ENCODE measurements at places on chromosomes 13 and 19. TPM values are rescaled to one million over a fixed set of nuclear protein-coding genes. Genes with fewer than 3 reads are reported as not detected.

- peak overlapping the region; percentile 79 for H3K27ac ChIP-seq
- H3K4me1 ChIP-seq, result peaks cover 14% of the 10 kb centered on the region
- H3K4me3 ChIP-seq, result peak overlapping the region; percentile 25
Observed at GRCh38 chr19:13986348-13986904, 19.7 kb downstream of the RFX1 start.

DNA sequence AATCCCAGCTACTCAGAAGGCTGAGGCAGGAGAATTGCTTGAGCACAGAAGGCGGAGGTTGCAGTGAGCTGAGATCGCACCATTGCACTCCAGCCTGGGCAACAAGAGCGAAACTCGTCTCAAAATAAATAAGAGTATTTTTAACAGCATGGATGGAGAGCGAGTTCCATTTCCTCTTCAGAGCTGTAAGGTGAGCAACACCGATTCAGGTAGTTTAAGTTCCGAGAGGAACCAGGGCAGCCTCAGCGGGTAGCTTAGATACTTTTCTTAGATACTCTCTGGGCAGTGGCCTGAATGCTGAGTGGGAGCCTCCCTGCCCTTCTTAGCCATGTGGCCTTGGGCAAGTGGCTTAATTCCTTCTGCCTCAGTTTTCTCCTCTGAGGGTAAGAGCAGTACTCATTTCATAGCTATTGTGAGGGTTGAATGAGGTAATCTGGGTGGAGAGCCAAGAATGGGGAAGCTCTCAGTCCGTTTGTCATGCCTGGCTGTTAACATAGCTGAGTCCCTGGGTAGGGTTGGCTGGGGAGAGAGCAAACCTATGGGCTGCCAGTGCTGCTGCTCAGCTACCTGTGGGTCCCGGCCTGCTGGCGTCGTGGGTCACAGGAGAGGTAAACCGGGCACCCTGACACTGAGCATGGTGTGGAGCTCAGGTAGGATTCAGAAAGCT, 4.1 kb downstream of the ATP11A start:
- H3K27me3 ChIP-seq, result no peaks in the 10 kb centered on the region
- no peak overlapping the region for H3K4me3 ChIP-seq
- no peak for DNase-seq
- no peak overlapping the region for H3K27ac ChIP-seq

DNA sequence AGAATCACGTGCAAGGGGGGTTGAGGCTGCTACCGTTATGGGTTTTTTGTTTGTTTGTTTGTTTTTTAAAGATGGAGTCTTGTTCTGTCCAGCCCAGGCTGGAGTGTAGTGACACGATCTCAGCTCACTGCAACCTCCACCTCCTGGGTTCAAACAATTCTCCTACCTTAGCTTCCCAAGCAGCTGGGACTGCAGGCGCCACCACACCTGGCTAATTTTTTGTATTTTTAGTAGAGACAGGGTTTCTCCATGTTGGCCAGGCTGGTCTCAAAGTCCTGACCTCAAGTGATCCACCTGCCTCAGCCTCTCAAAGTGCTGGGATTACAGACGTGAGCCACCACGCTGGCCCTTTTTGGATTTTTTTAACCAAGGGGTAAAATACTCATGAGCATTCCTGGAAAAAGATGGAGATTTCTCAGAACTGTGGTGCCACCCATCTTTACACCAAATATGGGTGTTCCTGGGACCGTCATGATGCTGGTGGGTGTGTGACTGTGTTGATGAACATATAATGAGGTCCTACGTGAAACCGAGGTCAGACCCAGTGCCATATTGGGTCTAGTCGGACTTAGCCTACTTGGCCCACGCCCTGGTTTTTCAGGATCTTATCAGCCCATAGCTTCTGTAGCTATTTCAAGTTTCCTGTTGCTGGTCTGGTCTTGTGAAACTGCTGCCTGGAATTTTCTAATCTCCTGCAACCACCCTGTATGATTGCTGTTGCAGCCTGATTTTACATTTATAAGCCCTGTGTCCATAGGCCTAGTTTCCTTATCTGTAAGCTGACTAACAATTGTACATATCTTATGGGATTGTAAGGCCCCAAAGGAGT, 6.2 kb downstream of the PPP1R15A start:
- H3K36me3 ChIP-seq, result peaks cover 36% of the 10 kb centered on the region
- no peak overlapping the region for H3K4me3 ChIP-seq
- H3K27me3 ChIP-seq, result no peaks in the 10 kb centered on the region
- H3K4me1 ChIP-seq, result peaks cover 40% of the 10 kb centered on the region

GRCh38 chr13:52845334-52845761, 3.1 kb downstream of the PCDH8 start:
- peaks cover 63% of the 10 kb centered on the region for H3K27me3 ChIP-seq
- peaks cover 1% of the 10 kb centered on the region for H3K36me3 ChIP-seq
- no peak overlapping the region for H3K27ac ChIP-seq
- H3K4me1 ChIP-seq, result peaks cover 7% of the 10 kb centered on the region
- H3K4me3 ChIP-seq, result no peak overlapping the region
- no peak for DNase-seq

GRCh38 chr13:43078399-43078798, 55.0 kb downstream of the DNAJC15 start:
- H3K36me3 ChIP-seq, result peaks cover 12% of the 10 kb centered on the region
- no peaks in the 10 kb centered on the region for H3K27me3 ChIP-seq
- no peak overlapping the region for H3K27ac ChIP-seq
- peaks cover 19% of the 10 kb centered on the region for H3K4me1 ChIP-seq
- DNase-seq, result no peak

Gene TSHZ3
- total RNA-seq, result 15.3 TPM

GRCh38 chr19:7394731-7395359, 46.1 kb downstream of the ARHGEF18 start:
- H3K36me3 ChIP-seq, result no peaks in the 10 kb centered on the region
- no peak for DNase-seq
- peak overlapping the region; percentile 90 for H3K4me3 ChIP-seq
- H3K27ac ChIP-seq, result peak overlapping the region; percentile 81
- peaks cover 41% of the 10 kb centered on the region for H3K4me1 ChIP-seq

DNA sequence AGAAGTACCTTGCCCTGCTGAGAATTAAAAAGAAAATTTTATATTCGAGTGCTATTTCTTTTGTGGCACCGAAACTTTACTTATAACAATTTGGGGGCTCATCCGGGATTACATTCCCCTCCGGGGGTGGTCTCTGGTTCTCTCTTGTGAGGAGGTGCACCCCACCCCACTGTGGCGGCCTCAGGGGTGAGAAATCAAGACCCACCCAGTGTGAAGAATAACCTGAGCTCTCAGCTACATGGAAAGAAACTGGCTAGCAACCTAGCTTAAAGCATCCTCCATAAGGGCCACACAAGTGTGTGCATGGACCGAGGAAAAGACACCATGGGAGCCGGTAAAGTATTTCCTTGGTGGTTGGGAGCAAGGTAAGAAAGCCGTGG, 50.9 kb upstream of the ANKRD10 start:
- H3K4me3 ChIP-seq, result no peak overlapping the region
- peaks cover 24% of the 10 kb centered on the region for H3K4me1 ChIP-seq
- H3K27me3 ChIP-seq, result no peaks in the 10 kb centered on the region
- DNase-seq, result no peak
- H3K36me3 ChIP-seq, result peaks cover 5% of the 10 kb centered on the region
- H3K27ac ChIP-seq, result peak overlapping the region; percentile 19

GRCh38 chr19:16871871-16872270, 16.9 kb upstream of the F2RL3 start:
- peaks cover 38% of the 10 kb centered on the region for H3K36me3 ChIP-seq
- no peak overlapping the region for H3K27ac ChIP-seq
- H3K27me3 ChIP-seq, result no peaks in the 10 kb centered on the region
- no peak overlapping the region for H3K4me3 ChIP-seq
- H3K4me1 ChIP-seq, result no peaks in the 10 kb centered on the region

- H3K27ac ChIP-seq, result no peak overlapping the region
- DNase-seq, result no peak
- no peaks in the 10 kb centered on the region for H3K36me3 ChIP-seq
- no peak overlapping the region for H3K4me3 ChIP-seq
Observed at GRCh38 chr13:111912991-111913760, 153.8 kb upstream of the SOX1 start.

DNA sequence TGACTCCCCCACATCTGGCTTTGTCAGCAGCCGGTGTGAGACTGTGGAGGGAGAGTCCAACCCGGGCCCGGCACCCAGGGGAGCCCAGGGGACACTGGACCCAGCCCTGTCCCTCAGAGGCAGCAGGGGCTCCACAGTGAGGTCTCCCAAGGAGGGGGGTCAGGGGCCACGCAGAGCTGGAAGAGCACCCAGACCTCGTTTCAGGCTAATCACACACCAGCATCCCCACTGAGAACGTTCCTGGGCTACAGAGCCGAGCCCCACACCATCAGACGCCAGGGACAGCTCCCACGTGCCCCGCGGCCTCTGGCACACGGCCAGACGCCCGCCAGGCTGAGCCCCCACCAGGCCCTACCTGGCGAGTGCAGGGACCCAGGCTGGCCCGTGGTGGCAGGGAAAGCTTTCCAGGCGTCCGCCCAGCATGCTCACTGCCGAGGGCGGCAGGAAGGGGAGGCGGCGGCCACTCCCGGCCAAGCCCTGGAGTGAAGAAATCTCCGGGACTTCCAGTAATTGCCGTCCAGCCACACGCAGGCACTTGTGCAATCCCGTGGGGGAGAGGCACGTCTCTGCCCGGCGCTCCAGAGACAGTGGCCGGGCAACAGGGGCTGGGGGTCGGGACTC, 19.2 kb downstream of the SBNO2 start:
- DNase-seq, result peak; percentile 94
- no peaks in the 10 kb centered on the region for H3K27me3 ChIP-seq
- peaks cover 13% of the 10 kb centered on the region for H3K4me1 ChIP-seq
- no peaks in the 10 kb centered on the region for H3K36me3 ChIP-seq

DNA sequence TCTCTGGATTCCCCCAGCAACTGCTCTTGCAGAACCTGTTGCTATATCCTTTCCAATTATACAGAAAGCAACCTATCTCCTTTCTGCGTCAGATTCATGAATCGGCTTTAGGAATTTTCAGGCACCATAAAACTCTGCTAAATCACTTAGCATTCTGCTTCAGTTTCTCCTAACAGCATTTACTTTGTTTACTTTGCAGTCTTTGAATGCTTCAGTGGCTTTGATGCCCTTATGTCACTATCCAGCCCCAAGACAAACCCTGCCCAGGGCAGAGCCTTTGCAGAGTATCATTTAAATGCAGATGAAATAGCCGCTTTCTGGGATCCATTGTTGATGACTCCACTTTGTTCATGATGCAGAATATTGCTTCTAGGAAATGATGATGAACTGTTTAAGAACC, 43.1 kb downstream of the SLITRK1 start:
- no peak overlapping the region for H3K27ac ChIP-seq
- no peaks in the 10 kb centered on the region for H3K4me1 ChIP-seq
- no peaks in the 10 kb centered on the region for H3K36me3 ChIP-seq
- peaks cover 4% of the 10 kb centered on the region for H3K27me3 ChIP-seq
- no peak overlapping the region for H3K4me3 ChIP-seq

DNA sequence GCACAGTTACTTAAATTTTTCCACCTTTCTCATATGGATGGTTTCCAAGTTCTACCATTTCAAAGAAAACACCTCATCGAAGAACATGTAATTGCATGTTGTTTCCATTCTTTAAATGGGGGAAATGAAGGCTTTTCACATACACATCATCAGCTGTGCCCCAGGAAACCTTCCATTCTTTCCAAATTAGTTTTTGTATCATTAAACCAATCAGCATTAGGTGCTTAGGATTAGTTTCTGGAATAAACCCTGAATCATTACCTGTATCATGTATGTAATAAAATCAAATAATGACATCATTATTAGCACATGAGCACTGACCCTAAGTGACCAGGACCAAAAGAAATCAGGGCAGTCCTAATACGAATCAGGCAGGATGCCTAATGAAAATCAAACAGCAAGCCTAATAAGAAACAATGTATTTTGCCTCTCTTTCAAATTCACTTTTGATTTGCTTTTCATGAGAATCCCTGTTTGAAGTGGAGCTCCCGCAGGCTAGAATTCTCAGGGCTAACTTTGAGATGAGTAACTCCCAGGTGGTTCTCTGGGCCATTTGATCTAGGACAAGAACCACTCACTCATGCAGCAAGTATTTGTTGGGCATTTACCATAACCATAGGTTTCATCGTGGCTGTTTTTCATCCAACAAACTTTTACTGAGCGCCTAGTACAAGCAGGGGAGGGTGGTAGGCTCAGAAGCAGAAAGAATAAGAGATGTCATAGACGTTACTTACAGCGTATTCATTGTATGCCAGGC, 89.2 kb downstream of the MZT1 start:
- H3K27ac ChIP-seq, result no peak overlapping the region
- peaks cover 2% of the 10 kb centered on the region for H3K27me3 ChIP-seq
- no peaks in the 10 kb centered on the region for H3K4me1 ChIP-seq
- no peaks in the 10 kb centered on the region for H3K36me3 ChIP-seq
- H3K4me3 ChIP-seq, result no peak overlapping the region
- DNase-seq, result no peak

- H3K36me3 ChIP-seq, result no peaks in the 10 kb centered on the region
- peaks cover 41% of the 10 kb centered on the region for H3K27me3 ChIP-seq
Observed at GRCh38 chr19:366951-367350, 22.4 kb upstream of the MIER2 start.

- H3K36me3 ChIP-seq, result peaks cover 6% of the 10 kb centered on the region
- no peaks in the 10 kb centered on the region for H3K27me3 ChIP-seq
- no peak for DNase-seq
- H3K4me1 ChIP-seq, result peaks cover 6% of the 10 kb centered on the region
- peak overlapping the region; percentile 16 for H3K4me3 ChIP-seq
- H3K27ac ChIP-seq, result no peak overlapping the region
Observed at GRCh38 chr19:47707135-47707925, 5.9 kb upstream of the EHD2 start.

DNA sequence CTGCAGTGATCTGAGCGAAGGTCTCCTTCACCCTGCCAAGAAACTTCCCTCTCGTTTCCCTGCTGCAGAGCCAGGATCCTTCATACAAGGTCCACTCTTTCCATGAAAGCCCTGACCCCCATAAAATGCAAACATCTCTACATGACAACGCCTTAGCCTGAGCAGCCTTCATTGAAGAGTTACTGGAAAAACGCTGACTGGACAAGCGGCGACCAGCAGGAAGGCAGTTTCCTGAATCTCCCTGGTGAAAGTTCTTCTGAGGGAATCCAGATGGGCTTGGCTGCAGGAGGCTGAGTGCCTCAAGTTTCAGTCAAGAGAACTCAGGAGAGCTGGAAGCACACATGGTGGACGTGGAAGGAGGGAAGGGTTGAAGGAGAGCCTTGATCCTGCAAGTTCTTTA, 17.7 kb downstream of the GSX1 start:
- no peak overlapping the region for H3K27ac ChIP-seq
- no peak for DNase-seq
- peaks cover 56% of the 10 kb centered on the region for H3K27me3 ChIP-seq

- DNase-seq, result no peak
- H3K36me3 ChIP-seq, result peaks cover 4% of the 10 kb centered on the region
- H3K4me3 ChIP-seq, result no peak overlapping the region
- peaks cover 58% of the 10 kb centered on the region for H3K27me3 ChIP-seq
- H3K4me1 ChIP-seq, result peaks cover 19% of the 10 kb centered on the region
Observed at GRCh38 chr13:52846567-52847321, 1.7 kb downstream of the PCDH8 start.

GRCh38 chr13:62115831-62116230, 700.2 kb upstream of the PCDH20 start:
- no peaks in the 10 kb centered on the region for H3K27me3 ChIP-seq
- H3K4me3 ChIP-seq, result no peak overlapping the region
- no peaks in the 10 kb centered on the region for H3K36me3 ChIP-seq
- no peaks in the 10 kb centered on the region for H3K4me1 ChIP-seq
